ENCODE measurements at places on chromosomes 2 and 18.

GRCh38 chr2:46805401-46805951, 110.1 kb downstream of the MCFD2 start:
- DNase-seq = no peak

DNA sequence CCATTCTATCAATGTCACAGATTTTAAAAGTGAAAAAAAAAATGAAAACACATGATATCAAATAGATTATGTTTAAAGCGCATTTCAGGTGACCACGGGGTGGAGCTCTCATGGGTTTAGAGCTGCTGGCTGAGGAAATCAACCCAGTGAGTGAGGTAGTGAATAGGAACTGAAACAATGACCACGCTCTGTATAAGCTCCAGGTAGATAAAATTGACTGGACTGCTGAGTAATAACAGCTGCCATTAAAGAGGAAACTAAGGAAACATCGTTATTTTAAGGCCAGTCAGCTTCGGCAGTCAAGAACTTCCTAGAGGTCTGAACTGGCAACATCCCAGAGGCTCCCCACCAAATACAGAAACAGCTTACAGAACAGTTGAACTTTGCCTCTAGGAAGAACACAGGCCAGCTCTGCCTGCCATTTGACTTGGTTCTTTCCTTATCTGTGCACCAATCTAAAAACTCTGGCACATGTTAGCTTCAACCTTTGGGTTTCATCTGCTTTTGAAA, 185.9 kb downstream of the PDE1A start:
- no peak for DNase-seq

GRCh38 chr18:34767601-34768027, 57.5 kb downstream of the DTNA start:
- DNase-seq = peak; percentile 79

DNA sequence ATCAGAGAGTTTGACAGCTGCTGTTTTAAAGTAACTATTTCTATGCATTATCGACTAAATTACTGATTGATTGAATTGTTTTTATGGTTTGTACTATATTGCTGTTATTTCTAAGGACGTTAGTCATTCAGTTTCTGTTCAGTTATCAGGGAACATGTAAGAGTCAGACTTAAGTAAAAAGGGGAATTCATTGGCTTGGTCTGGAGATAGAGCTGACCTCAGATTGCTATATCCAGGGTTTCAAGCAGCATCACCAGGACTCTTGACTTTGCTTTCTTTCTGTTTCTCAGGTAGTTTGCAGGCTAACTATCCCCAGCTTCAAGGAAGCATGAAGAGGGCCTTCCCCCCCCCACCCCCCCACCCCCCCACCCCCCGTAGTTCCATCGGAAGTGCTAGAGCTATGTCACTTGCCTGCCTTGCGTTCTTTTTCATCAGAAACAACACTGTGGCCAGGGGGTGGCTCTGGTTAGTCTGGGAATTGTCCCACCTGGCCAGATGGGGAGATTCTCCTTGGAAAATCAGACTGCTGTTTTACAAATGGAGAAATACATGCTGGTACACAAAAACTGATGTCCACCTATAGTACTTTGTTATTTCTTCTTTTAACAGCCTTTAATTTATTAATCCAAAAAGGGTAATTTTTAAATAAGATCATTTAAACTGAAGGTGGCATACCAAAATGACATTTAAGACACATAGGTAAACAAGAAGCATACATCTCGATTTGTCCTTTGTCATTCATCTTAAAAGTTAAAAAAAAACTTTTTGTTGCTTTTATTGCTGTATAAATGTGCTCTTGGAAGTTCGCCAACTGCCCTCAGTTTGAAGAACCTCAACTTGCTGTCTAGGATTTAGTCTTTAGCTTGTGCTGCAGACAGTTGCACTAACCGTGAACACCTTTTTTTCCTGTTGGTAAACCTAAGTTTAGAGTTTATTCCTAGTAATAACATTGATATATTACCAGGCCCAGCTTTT, 9.4 kb downstream of the SMAD4 start:
- DNase-seq = no peak

- no peak for DNase-seq
Observed at GRCh38 chr2:8122520-8122919, 559.3 kb upstream of the ID2 start.

DNA sequence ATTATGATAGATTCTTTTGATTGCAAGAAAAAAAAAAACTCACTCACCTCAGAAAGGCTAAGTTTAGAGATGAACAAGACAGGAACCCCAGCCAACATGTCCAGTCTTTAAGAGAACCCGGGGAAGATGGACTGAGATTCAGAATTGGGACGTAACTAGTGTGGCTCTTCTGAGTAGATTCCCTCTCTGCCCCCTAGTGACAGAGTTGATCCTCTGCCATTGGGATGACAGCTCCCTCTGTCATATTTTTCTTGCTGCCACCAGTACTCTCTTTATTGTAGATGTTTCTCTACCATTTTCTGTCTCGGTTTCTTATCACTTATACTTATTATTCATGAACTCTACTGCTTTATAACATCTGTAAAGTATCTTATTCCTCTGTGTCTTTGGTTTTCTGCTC, 77.7 kb downstream of the GULP1 start:
- DNase-seq = peak; percentile 30

- no peak for DNase-seq
Observed at GRCh38 chr18:55089610-55090009, 130.3 kb upstream of the CCDC68 start.

GRCh38 chr2:7878786-7879482, 802.9 kb upstream of the ID2 start:
- DNase-seq = no peak

DNA sequence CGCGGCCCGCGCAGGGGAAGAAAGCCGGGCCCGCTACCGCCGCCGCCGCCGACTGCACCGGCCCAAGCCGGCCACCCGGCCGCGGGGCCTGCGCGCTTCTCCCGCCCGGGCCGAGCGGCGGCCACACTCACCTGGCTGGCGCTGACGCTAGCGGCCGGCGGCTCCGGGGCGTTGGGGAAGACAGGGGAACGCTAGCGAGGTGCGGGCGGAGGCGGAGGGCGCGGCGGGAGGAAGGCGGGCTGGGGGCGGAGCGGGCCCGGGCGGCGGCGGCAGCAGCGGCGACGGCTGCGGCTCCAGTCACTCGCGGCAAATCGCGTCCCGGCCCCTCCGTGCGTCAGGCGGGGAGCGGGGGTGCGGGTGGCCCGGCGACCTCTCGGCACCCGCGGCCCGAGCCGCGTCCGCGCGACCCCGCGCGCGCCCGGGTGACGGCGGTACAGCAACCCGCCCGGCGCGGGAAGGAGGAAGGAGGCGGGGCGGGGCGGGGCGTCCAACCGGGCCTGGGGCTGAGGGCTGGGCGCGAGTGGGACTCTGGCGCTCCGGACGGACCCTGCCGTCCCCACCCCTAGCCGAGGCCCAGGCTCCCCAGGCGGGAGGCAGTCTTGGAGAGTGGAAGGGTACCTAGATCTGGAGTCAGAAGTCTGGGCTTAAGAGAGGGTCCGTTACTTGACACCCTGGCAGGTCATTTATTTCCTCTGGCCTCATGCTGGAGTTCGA, at the start of gene SESTD1:
Gene SESTD1, minus strand, starts transcription at position 465 of the 714 bp plus-strand sequence. CDS start 72,991 bp downstream, outside the sequence.
- peak; percentile 14 for DNase-seq

DNA sequence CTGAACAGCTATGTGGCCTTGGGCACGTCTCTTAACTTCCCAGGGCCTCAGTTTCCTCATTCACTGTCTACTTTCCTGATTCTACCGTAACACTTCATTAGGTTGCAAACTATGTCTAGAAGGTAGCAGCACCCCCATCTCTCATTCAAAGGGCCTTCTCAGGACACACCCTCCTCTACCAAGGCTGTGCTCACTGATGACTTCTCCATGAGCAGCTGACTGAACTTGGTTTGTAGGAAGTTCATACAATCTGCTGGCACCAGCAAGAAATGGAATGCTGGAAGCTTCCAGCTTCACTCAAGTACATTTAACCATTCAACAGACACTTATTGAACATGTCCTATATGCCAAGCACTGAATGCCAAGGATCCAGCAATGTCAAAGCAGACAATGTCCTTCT, 250.8 kb upstream of the CTAGE1 start:
- DNase-seq = no peak

DNA sequence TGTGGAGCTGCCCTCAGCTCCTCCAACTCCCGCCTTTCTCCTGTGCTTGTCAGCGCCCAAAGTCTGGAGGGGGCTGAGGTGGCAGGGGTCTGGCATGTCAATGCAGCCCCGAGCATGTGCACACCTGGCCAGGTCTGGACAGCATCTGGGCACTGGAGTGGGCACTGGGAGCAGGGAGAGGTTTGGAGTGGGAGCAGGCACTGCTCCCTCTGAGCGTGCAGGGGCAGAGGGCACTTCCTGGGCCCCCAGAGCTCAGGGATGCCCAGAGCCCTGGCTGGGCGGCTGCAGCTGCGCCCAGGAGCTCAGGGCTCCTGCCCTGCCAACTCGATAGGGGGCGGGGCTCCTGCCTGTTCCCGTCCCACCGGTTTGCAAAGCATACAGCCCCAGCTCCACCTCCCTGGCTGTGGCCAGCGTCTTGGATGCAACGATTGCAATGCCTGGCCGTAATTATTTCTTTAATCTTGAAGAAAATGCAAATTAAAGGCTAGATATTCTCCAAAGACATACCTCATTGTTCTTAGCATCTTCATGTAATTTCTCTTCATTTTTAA, 57.4 kb upstream of the LDAH start:
- no peak for DNase-seq

- no peak for DNase-seq
Observed at GRCh38 chr18:77495982-77496690, 246.5 kb downstream of the GALR1 start.

GRCh38 chr2:189177251-189177840, 2.2 kb downstream of the COL5A2 start:
- DNase-seq = no peak

GRCh38 chr18:62634458-62634857, 80.9 kb upstream of the PHLPP1 start:
- DNase-seq = no peak

GRCh38 chr2:110863726-110864125, 131.4 kb downstream of the ACOXL start:
- no peak for DNase-seq

DNA sequence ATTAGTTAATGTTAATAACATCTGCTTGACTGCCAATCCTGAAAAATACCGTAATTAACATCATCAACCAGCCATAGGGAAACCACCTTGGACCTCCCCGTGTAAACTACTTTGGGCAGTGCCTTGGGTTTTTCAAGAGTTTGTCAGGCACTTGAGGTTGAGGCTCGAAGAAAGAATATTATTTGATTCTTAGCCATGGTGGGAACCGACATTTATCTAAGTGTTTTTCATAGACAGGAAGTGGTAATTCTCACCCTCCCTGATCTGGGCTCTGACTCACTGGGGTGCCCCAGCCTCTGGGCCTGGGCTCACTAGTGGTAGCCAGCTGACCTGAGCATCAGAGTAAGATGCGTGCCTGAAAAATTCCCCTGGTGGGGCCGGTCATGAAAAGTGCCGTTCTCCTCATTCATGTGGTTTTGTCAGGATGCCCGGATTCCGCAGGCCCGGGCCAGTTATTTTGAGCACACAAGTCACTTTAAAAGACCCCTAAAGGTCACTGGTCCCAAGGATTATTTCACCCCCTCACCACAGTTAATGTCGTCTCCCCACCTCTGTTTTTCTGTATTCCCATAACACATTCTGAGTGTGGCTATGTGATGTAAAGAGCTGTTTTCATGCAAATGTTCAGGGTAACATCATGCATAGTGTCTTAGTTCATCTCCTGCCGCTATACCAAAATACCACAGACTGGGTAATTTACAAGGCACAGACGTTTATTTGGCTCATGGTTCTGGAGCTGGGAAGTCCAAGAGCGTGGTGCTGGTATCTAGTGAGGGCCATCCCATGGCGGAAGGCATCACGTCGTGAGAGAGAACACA, 21.6 kb upstream of the SPATA3 start:
- peak; percentile 35 for DNase-seq

DNA sequence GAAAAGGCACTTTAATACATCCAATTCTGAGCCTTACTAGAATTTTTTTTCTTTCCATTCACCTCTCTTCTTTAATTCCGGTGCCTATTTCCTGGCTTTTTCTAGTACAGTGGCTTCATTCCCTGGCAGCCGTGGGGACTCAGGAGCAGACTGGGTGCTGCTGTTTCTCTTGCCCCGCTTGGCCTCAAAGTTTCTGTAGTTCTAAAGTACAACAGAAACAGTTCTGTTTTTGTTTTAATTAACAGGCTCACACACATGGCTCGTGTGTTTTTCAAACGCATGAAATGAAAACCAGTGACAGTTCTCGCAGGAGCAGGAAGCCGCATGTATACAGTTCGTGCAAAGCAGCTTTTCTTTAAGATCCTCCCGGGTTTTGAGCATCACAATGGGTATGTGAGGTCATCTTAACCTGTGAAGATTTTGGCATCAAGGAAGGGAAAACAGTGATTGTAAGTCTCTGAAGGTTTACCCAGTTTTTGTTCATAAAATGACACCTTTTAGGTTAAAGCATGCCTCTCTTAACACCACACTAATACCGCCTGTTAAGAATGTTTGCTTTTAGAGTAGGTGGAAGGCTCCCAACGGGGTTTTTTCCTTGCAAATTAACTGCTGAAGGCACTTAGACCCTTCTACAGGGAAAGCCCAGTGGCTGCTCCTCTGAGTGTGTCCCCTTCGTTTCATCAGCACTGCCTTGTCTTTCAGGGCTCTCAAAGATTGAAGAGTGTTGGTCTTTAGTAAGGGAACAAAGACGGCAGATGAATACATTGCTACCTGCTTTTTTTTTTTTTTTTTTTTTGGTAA, 5.8 kb downstream of the FZD7 start:
- no peak for DNase-seq

DNA sequence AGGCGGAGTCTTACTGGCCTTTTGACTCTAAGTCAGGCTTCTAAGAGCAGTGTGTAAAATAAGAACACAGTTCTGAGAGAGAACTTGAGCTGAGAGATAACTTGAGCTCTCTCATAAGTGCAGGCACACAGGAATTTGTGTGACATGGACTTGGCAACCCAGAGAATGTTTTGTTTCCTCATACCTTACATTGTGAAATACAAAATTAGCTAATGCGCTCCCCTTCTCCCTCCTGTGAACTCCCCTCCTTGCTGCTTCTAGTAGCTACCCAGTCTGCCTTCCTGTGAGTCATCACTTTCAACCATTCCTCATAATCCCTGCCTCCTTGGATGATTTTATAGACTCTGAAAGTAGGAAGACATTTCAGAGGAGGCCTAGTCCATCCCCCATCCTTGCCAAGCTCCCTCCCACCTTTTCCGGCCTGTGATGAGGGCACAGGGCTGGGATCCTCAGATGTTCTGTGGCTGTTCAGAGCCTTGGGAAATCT, 22.6 kb downstream of the FER1L5 start:
- peak; percentile 98 for DNase-seq

DNA sequence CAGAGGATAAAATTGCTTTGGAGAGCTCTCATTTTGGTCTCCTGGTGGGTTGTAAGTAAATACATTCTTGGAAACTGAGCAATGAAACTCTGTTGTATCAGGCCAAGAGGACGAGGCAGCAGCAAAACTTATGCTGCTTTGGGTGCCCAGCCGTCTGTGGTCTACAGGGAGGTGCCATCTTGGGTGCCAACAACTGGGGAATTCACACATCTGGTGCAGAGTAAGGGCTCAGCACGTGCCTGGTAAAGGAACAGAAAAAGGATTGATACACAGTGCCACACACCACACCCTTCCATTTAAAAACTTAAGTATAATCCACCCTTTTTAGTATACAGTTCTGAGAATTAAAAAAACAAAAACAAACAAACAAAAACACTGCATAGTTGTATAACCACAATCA, 221.9 kb downstream of the TSN start:
- no peak for DNase-seq

- no peak for DNase-seq
Observed at GRCh38 chr2:1370461-1370860, 42.8 kb upstream of the TPO start.

All from GM04504 (cell line).